ENCODE measurements at places on chromosomes 1 and 21. TPM values are rescaled to one million over a fixed set of nuclear protein-coding genes. Genes with fewer than 3 reads are reported as not detected.

The SHISAL2A gene
- total RNA-seq = not detected

The TCHHL1 gene
- not detected for total RNA-seq

The UQCRHL gene
- total RNA-seq = 2.2 TPM

The AMPD1 gene
- total RNA-seq = not detected

The MCOLN3 gene
- total RNA-seq = 6.3 TPM

The MPZ gene
- 1.8 TPM for total RNA-seq

The RXFP4 gene
- total RNA-seq = not detected

The SERPINC1 gene
- total RNA-seq = not detected

The FCRL6 gene
- total RNA-seq = not detected

The EPHB2 gene
- total RNA-seq = 0.73 TPM

The TTC22 gene
- total RNA-seq = not detected

The TDRD5 gene
- not detected for total RNA-seq

The WDR3 gene
- total RNA-seq = 25.0 TPM

The BLACAT1 gene
- under 0.01 TPM for total RNA-seq

The ADORA3 gene
- not detected for total RNA-seq

The CDCA8 gene
- total RNA-seq = 12.9 TPM

The NUDT4B gene
- 23.9 TPM for total RNA-seq

The IER5 gene
- total RNA-seq = 33.8 TPM

The BACE2 gene
- 16.4 TPM for total RNA-seq

The ERG gene
- total RNA-seq = under 0.01 TPM

The HHIPL2 gene
- 0.20 TPM for total RNA-seq

The NTNG1 gene
- 12.7 TPM for total RNA-seq

The UAP1 gene
- total RNA-seq = 141 TPM

The DNAJC6 gene
- total RNA-seq = 1.6 TPM

The NCF2 gene
- total RNA-seq = not detected

The C1orf185 gene
- total RNA-seq = not detected

The INKA2 gene
- 8.0 TPM for total RNA-seq

The LEMD1 gene
- total RNA-seq = not detected

The TNFRSF4 gene
- not detected for total RNA-seq

The LUZP1 gene
- 27.6 TPM for total RNA-seq

The TEX35 gene
- total RNA-seq = under 0.01 TPM

The OR6P1 gene
- total RNA-seq = not detected

The SELP gene
- not detected for total RNA-seq

The PYHIN1 gene
- total RNA-seq = 0.20 TPM

The DNM3 gene
- 1.8 TPM for total RNA-seq

The BCAR3 gene
- total RNA-seq = 23.5 TPM

The OPRD1 gene
- not detected for total RNA-seq

The HSD3B1 gene
- total RNA-seq = not detected
